Stimulated activated CD8-positive, alpha-beta memory T cell treated with anti-CD3 and anti-CD28 coated beads, Interleukin-4, amount 100 ng/mL, for 4 hours (primary cell): ENCODE measurements at places on chromosomes 7 and 10.
A peak's percentile ranks its signal among the peaks of the same experiment; 100 is the strongest.

DNA sequence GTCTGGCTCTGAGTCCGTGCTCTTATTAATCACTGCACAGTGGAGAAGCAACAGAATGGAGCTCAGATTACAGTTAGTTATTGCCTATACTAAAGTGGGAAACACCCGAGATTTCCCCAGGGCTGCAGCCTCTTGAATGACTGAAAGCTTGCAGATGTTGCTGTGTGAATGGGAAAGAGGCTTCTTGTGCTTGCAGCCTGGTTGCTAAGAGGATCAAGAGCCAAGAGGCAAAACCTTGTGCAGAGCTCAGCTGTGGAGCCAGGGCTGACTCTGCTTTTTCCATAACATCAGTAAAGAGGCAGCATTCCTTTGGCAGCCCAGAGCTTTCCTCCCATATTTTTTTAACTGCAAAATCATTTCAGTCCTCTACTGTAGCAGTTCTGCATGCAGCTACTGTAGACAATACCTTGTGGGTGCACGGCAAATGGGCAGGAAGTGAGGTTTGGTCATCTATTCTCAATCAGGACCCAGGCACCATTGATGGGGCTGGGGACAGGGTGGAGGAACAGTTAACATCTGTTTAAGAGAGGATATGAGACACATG, 86.5 kb downstream of the RALA start:
- DNase-seq = no peak

- no peak for DNase-seq
These were observed 25.8 kb downstream of the WBP1L start for GRCh38 chr10:102769375-102770107.

- no peak for DNase-seq
These were observed 417.0 kb upstream of the FOXK1 start for GRCh38 chr7:4265066-4265465.

DNA sequence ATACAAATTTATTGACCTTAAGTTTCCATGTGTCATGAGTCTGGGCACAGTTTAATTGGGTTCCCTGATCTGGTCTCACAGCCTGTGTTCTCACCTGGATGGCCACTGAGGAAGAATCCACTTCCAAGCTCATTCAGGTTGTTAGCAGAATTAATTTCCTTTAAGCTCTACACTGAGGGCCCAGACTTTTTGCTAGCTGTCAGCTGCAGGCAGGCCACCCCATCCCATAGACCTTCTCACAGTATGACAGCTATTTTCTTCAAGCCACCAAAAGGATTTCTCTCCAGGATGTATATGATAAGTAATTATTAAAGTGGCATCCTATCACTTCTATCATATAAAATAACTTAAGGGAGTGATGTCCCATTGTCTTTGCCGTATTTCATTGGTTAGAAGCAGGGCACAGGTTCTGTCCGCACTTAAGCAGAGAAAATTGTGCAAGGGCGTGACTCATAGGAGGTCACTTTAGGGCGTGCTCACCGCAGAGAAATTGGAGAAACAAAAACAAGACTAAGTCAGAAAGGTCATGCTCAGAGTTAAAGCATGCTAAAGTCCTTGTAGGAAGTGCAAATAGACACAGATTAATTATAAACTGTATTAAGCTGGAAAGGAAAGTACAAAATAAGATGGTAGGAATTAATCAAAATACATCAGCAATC, 109.9 kb downstream of the AHR start:
- DNase-seq = no peak

- DNase-seq = no peak
These were observed 37.9 kb upstream of the SLF2 start for GRCh38 chr10:100874702-100875483.

- no peak for DNase-seq
These were observed 6.2 kb downstream of the IL2RA start for GRCh38 chr10:6055929-6056328.

DNA sequence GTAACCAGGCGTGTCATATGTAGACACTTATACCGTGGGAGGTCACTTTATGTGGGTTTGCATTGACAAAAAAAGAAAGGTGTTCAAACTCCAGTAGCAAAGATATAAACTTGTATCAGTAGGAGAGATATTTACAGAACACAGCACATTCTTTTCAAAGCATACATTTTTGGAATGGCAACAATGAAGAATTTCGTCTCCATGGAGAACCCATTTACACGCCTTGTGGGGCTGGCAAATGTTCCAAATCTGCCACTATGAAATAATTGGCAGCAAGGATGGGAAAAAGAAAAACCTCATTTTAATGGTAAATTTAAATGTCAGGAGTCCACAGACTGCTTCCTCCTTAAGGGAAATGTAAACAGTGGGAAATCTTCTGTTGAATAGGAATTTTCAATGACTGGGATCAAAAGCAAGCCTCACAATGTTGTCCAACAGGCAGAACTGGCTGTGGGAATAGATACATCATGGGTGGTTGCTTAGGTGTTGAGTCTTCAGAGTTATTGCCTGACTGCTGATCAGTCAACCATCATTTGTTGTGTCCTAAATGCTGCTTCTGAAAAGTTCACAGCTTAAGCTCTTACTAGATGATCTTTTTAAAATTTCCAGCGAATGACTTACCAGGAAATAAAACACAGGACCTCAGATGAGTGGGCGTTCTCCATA, 256.6 kb upstream of the SEMA3C start:
- no peak for DNase-seq

DNA sequence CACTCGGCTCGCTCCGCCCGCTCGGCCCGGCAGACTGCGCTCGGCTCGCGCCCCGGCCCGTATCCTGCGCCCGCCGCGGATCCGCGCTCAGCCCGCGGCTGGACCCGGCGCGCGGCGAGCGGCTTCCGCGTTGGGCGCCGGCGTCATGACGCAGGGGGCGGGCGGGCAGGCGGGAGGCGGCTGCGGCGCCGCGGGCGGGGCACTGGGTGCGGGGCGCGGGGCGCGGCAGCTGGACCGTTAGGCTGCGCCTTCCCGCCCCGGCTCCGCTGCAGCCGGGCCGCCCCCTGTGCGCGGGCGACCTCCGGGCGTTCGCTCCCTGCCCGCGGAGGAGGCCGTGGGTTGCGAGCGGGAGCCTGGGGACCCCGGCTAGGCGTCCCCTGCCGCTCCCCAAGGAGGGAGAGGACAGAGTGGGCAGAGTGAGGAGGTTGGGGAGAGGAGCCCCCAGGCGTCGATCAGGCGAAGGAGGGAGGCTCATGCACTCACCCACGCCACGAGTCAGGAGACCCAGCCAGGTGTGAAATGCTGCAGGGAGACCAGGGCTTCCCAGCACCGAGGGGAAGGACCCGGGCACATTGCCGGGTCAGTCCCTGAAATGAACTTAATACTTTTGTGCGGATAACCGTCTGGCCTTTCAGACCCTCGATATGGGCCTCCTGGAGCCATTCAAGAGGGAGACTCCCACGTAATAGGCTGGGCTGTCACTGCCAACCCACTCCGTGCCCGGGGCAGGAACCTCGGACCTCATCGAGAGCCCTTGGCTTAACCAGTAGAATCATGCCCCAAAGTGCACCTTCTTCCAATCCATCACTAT, at the start of gene PIP4K2A:
Gene PIP4K2A, minus strand, starts transcription at position 100 of the 811 bp plus-strand sequence. CDS start 252 bp downstream, outside the sequence.
- peak; percentile 50 for DNase-seq

DNA sequence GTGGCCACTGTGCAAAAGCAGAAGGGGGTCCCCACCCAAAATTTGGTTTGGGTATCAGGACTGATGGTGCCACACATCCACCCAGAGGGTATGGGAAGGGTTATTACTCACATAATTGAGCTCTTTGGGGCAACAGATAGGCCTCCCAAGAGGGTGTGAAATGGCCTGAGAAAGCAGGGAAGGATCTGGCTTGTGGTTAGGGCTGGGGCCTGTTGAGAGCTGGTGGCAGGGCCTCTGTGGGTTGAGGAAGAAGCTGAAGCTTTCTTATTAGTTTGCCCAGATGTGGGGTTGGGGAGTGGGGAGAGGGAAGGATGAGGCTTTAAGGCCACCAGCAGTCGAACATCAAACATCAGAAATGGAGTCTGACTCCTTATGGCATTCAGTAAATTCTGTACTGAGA, 18.3 kb upstream of the MKI67 start:
- DNase-seq = no peak

DNA sequence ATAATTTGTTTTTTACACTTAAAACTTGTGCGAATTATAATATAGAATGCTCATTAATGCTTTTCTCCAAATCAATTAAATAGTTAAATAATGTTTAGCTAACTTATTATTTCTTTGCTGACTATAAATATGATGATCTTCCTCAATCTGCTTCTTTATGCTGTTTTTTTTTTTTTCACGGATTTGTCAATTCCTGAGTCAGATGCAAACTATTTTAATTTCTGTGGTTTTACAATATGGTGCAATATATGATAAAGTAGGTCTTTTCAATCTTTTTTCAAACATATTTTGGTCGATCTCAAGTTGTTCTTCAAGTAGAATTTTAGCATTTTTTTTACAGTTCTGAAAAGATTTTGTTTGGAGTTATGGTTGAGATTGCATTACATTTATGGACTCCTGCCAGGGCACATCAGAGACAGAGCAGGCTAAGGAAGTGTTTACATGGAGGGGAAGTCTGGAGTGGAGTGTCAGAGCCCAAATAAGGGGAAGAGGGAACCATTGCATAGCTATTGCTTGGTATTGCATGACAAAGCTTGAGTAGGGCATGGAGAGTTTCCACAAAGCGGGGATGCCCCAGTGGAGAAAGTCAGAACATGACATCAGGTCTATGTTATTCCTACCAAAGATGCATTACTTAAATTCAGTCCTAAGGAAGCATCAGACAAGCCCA, 204.4 kb downstream of the OTUD1 start:
- no peak for DNase-seq

DNA sequence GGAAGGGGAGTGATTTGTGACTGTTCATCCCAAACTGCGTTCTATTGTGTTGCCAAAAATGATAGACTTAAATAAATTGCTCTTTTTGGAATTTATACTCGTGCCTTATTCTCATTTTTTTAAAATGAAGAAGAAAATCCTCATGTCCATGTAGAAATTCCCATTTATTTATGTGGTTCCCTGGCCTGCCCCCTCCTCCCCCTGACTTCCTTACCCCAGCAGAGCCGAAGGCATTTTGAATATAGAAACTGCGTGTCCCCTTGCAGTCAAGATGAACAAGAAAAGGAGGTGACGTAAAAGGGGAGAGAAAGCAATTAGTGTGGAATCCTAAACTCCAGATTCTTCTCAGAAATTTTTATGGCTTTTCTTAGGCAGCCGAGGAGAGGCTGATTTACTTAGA, 126.1 kb downstream of the FAM204A start:
- no peak for DNase-seq

GRCh38 chr10:43122096-43122495, 16.1 kb upstream of the CSGALNACT2 start:
- no peak for DNase-seq

GRCh38 chr10:110252151-110252550, 44.7 kb downstream of the MXI1 start:
- no peak for DNase-seq

DNA sequence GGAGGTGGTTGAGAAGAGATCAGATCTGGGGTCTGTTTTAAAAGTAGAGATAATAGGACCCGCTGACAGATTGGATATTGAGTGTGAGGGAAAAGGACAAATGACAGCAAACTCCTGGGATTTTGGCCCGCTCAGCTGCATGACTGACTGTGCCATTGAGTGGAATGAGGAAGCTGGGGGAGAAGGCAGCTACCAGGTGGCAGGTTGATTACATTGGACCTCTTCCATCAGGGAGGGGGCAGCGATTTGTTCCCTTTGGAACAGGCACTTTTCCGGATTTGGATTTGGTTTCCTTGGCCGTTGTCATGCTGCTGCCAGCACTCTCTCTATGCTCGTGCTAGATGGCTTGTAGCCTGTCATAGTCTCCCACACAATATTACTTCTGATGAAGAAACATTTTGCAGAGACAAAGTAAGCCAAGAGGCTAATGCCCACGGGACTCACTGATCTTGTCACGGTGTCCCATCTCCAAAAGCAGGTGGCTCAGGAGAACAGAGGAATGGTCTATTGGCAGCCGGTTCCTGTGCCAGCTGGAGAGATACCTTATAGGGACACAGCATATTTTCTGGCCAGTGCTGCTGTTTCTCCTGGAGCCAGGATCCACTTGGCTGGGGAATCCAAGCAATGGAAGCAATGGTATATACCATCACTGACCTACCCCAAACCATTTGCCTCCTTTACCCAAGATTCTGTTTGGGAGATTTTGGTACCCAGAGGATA, 69.1 kb upstream of the WAC start:
- DNase-seq = no peak

- no peak for DNase-seq
These were observed 80.4 kb downstream of the PPP1R3C start for GRCh38 chr10:91552274-91553095.

- no peak for DNase-seq
These were observed 81.1 kb downstream of the XRCC2 start for GRCh38 chr7:152594801-152595200.

GRCh38 chr7:137904833-137905232, 58.1 kb upstream of the DGKI start:
- DNase-seq = no peak

GRCh38 chr7:143436325-143436946, 6.8 kb upstream of the TAS2R60 start:
- DNase-seq = no peak

- DNase-seq = no peak
These were observed 352.2 kb downstream of the TFEC start for GRCh38 chr7:115678086-115678982.

- no peak for DNase-seq
These were observed 78.5 kb upstream of the PCBD1 start for GRCh38 chr10:70966646-70967553.

DNA sequence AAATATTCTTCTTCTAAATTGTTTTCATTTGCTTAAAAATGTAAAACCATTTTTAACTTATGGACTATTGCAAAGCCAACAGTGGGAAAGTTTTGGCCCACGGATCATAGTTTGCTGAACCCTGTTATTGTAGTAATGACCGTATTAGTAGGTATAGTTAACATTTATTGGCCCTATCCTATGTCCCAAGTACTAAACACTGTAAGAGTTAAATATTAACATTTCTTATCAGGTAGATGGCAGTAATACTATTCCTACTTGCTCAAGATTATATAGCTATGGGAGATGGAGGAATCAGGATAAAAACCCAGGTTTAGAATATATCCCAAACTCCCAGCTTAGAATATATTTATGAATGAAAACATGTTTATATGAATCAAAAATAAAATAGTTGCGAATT, 993.2 kb downstream of the SORCS3 start:
- no peak for DNase-seq

DNA sequence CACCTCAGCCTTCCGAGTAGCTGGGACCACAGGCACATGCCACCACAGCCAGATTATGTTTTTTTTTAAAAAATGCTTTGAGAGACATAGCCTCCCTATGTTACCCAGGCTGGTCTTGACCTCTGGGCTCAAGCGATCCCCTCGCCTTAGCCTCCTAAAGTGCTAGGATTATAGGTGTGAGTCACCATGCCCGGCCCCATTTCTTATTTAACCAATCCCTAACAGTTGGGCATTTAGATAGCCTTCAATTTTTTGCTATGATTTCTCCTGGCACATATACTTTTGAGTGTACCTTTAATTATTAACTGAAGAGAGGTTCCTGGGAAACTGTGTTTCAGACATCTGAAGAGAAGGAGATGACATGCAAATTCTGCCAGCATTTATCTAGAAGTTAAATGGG, 22.6 kb upstream of the AUTS2 start:
- no peak for DNase-seq

GRCh38 chr10:15715619-15716227, 4.0 kb downstream of the ITGA8 start:
- no peak for DNase-seq

GRCh38 chr10:6204063-6204340, 1.3 kb downstream of the PFKFB3 start:
- peak; percentile 45 for DNase-seq
